Astrocyte of the hippocampus (primary cell): ENCODE measurements at places on chromosomes 4 and X.

GRCh38 chr4:8274765-8275547, 5.4 kb downstream of the HTRA3 start:
- peak; percentile 91 for DNase-seq

DNA sequence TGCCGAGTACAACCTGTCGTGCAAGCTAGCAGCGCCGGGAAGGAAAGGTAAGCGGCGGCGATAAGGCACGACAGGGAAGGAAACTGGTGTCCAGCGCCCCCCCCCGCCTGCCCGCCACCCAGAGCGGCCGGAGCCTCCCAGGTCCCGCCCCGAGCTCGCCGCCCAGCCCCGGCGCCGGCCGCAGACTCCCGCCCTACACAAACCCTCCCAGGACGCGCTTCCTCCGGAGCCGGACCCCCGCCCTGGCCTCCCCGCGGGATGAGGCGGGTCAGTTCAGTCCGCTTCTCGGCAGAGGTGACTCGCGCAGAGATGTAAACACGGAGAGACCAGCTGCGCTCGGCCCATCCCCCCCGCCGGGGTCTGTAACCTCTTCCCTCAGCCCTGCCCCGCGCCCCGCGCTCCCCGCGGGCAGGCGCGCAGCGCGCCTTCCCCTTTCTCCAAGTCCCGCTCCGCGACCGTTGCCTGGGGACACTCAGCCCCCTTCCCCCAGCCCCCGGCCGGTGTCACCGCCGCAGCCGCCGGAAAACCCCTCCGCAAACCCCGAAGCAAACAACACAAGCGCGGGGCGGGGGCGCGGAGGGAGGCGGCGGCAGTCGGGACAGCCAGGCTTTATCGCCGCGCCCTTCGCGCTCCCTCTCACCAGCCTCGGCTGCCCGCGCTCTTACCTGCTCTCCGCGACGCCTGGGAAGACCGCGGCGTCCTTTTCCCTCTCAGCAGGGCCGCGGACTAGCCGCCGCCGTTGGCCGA, 543 bp downstream of the ELF2 start:
- peak; percentile 84 for DNase-seq

DNA sequence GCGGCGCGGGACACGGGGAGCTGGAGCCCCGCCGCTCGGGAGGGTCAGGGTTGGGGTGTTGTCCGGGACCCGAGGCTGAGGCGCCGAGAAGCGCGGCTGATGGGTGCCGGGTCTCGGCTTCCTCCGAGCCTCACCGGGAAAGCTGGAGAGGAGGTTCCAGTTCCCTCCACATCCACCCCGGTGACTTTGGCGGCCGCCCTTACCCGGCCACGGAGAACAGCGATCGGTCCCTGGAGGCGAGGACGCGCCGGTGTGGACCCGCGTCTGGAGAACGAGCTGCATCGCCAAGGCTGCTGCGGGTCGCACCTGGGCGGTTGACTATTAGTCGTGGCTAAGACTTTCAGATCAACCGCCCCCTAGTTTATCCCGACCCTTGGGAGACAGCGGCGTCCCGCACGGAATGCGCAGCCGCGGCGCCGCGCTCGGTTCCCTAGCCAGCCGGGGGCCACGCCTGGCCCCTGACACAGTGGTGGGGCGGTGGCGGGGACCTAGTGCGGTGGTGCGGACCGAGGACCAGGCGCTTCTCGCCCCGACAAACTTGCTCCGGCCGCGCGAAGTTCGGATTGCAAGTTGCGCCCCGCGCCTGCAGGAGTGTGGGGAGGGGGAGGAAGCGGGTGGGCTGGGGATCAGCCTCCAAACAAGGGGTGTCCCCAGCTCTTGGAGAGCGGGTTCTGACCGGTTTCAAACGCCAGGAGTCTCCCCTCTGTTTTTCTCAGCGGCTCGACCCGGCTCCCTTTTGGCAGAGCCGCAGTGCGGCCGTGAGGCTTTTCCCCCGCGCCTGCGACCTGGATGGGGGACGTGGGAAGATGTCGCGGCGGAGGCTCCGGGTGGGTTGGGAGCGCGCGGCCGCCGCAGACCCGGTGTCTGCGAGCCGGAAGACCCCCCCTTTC, 568 bp downstream of the FHDC1 start:
- peak; percentile 63 for DNase-seq

DNA sequence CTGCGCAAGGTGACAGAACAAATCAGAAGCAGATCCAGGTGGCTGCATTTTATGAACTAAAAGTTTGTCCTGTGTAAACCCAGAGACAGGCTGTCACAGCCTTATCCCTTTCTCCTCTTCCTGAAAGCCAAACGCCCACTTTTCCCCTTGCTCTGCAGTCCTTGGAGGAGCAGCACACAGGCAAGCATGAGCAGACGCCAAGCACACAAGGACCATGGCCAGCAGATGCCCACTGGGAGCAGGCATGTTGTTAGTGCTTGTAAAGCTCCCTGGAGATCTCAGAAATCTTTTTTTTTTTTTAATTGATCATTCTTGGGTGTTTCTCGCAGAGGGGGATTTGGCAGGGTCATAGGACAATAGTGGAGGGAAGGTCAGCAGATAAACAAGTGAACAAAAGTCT, 11.5 kb upstream of the HOPX start:
- peak; percentile 37 for DNase-seq

GRCh38 chrX:39813631-39814277, 284.0 kb downstream of the BCOR start:
- peak; percentile 60 for DNase-seq

- no peak for DNase-seq
These were observed 45.4 kb upstream of the UGT2A3 start for GRCh38 chr4:68997040-68997439.

DNA sequence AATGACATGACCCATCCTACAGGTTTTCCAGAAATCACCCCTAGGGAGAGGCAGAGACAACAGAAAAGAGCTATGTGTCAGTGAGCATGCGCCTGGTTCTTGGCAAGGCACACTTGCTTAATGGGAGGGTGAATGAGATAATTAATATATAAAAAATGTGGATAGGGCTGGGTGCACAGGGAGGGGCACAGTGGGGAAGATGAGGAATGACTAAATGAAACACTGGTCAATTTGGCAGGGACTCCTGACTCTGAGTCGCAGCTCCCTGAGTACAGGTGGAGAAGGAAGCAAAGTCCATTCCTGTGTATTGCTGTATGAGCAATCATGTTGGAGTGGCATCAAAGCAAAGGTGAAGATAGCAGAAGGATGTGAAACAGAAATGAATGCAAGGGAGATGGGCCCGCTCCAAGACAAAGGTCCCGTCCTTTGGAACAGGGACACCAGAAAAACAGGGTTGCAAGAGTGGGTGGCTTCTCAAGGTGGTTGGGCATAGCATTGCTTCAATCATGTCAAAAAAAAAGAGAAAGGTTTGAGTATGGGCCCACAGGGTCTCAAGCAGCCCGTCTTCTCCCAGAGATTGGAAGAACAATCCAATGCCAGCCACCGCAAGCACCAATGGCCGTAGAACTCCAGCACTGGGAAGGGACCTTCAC, 278.4 kb upstream of the AGTR2 start:
- no peak for DNase-seq

DNA sequence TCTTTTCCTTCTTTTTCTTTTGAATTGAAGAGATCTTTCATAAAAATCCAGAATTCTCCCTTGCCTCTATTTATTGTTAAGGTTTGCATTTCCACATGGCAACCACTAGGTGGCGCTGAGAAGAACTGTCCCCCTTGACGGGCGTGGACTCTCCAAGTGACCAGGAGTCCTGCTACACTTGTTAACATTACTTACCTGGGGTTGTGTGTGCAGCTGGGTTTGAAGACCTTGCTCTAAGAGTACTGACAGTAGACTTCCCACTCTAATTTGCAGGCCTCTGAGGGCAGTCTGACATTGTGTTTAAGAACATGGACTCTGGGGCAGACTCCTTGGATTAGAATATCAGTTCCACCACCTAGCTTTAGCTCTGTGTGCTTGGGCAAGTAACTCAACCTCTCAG, 52.8 kb downstream of the GPRIN3 start:
- DNase-seq = peak; percentile 10

GRCh38 chr4:189445613-189446012, 495.1 kb upstream of the FRG1 start:
- DNase-seq = no peak

- DNase-seq = peak; percentile 75
These were observed 36.1 kb downstream of the EVC start for GRCh38 chr4:5746829-5747737.

DNA sequence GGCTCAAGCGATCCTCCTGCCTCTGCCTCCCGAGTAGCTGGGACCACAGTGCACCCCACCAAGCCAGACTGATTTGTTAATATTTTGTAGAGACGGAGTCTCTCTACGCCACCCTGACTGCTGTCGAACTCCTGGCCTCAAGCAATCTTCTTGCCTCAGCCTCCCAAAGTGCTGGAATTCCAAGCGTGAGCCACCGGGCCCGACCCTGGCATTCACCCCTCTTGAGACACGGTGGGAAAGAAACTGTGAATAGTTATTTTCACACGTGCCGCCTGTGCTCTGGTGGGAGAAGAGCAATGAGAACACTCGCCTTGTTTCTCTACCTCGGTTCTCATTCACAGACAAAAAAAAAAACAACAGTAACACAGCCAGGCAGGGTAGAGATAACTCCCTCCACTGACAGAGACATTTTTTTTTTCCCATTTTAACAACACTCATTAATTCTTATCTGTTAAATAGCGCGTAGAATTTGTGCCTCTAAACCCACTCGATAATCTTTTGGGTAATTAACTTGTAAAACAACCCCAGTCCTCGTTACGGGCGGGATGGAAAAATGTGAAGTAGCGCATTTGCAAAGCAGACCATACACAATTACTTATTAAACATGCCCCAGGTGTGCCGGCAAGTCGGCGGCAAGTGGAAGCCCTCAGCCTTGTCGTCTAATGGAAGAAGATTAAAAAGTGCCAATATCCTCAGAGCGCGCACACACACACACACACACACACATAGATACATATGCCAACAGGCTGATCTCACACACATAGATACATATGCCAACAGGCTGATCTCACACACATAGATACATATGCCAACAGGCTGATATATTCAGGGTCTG, 103.3 kb downstream of the DHRSX start:
- DNase-seq = peak; percentile 37

DNA sequence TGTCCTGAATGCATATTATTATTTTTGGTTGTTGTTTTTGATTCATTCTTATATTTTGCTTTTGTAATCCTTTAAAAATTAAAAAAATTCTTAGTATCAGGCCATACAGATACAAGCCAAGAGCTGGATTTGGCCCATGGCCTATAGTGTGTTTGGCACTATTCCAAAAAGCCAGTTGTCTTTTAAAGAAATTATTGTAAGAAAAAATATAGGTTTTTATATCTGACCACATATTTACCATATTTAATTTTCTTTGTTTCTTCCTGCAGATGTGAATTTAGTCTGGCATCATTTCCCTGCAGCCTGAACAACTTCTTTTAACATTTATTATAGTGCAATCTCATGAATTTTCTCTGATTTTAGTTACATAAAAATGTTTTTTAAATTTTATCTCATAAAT, 652.8 kb upstream of the NR3C2 start:
- no peak for DNase-seq

DNA sequence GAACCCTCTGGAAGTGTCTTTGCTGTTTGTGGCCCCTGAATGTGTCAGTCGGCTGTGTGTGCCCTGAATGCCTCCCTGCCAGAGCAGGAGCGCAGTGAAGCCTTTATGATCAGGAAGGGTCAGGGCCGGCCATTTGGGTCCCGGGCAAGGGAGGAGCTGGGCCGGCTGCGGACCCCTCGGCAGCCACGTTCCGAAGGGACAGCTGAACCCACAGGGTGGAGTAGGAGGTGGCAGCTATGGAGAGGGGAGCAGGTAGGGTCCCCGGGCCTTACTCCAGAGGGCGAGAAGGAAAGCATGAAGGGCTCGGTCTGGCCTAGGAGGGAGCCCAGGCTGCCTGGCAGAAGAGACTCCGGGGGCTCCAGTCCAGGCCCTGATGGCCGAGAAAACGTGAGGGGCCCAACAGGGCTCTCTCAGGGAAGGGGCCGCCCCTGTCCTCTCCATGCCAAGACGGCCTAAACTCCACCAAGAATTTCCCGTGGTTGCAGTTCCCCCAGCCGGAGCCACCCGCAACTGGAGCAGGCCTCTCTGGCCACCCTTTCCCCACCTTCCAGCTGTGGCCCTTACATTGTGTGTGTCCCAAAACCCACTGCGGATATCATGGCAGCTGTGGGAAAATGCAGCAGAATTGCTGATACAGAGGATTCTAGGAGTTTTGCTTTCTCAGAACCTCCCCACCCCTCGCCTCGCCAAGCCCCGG, 182.2 kb upstream of the STK26 start:
- no peak for DNase-seq

GRCh38 chr4:2787230-2788100, 5.4 kb upstream of the SH3BP2 start:
- DNase-seq = no peak

- no peak for DNase-seq
These were observed 123.2 kb downstream of the TRIML1 start for GRCh38 chr4:188262464-188262863.

DNA sequence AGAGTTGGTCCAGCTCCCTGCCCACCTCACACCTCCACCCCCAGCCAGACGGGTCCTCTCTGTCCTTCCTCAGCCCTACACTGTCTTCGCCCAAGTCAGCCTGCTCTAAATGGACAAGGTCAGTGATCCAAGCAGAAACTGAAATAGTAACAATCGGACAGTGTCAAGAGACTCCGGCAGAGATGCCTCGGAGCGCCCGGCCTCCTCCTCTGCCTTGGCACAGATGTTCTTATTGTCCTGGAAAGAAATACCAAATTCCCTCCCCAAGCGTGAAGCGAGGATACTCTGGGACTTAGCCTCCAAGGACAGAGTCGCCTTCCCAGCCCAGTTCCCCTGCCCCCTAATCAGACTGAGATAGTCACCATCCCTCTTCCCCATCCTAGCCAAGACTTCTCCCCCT, 28.5 kb downstream of the UTP14A start:
- DNase-seq = no peak

DNA sequence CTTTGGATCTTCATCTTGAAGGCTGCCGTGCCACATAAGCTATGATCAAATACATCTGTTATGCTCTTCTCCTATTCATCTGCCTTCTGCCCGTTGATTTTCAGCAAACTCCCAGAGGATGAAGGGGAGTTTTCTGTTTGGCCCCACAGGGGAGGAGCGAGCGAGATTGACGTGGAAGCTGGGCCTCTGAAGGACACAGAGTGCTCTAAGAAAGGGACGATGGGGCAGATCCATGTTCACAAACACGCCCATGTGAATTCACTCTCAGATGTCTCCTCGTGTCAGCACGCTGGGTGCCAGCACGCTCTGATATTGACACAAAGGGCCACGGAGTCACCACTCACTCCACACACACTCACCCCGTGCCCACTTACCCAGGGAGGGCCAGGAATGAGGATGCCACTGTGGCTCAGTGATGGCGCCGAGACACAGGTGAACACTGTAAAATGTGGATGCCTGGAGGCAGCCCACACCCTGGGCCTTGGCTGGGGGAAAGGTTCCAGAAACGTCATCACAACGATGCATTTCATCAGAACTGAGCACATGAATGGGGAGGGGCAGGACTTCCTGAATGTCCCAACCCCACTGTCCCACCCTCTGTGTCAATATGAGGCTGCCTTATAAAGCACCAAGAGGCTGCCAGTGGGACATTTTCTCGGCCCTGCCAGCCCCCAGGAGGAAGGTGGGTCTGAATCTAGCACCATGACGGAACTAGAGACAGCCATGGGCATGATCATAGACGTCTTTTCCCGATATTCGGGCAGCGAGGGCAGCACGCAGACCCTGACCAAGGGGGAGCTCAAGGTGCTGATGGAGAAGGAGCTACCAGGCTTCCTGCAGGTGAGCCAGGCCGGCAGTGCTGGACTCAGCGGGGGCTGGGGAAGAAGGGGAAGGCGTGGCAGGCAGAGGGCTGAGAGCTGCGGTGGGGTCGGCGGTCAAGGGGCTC, at the start of gene S100P:
TSS of gene S100P (plus strand) at position 648 of the 946 bp plus-strand sequence. CDS start at position 703, 55 bp downstream.
- no peak for DNase-seq

- DNase-seq = no peak
These were observed 351.1 kb downstream of the GRXCR1 start for GRCh38 chr4:43243433-43244116.
